ENCODE measurements at places on chromosomes 7 and 10. TPM values are rescaled to one million over a fixed set of nuclear protein-coding genes. Genes with fewer than 3 reads are reported as not detected.
A peak's percentile ranks its signal among the peaks of the same experiment; 100 is the strongest.

The ELFN1 gene
- 0.46 TPM for total RNA-seq

DNA sequence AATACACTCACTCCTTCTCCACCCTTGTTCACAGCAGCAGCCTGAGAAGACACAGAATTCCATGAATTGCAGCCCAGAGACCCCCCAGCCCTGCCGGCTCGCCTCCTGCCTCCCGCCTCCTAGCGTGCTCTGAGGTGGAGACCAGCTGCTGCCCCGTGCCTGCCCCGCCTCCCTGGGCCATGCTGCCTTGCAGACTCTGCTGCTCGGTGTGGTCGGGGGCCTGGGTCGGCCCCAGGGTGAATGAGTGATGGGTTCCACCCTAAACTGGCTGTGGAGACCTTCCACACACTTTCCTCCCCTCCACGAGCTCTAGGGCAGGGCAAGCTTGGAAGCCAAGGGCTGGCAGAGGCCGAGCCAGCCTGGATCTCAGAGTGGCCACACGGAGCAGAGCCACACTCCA, 479.3 kb downstream of the DNAJB6 start:
- DNase-seq: peak; percentile 5

- no peak for DNase-seq
Measured at GRCh38 chr7:134627109-134627774, 19.4 kb upstream of the BPGM start.

The TMEM184A gene
- 6.0 TPM for total RNA-seq
